ENCODE measurements at places on chromosomes 5 and 9.

- DNase-seq, result no peak
Measured at GRCh38 chr5:135011355-135012032, 22.5 kb downstream of the PITX1 start.

- DNase-seq, result no peak
Measured at GRCh38 chr9:137160716-137161557, 8.9 kb downstream of the LRRC26 start.

GRCh38 chr9:21314152-21314551 is 9.0 kb upstream of the IFNA5 start:
- no peak for DNase-seq

- DNase-seq, result no peak
Measured at GRCh38 chr9:137128862-137129455, 10.0 kb upstream of the GRIN1 start.

- no peak for DNase-seq
Measured at GRCh38 chr5:39479537-39479936, 54.8 kb upstream of the DAB2 start.

DNA sequence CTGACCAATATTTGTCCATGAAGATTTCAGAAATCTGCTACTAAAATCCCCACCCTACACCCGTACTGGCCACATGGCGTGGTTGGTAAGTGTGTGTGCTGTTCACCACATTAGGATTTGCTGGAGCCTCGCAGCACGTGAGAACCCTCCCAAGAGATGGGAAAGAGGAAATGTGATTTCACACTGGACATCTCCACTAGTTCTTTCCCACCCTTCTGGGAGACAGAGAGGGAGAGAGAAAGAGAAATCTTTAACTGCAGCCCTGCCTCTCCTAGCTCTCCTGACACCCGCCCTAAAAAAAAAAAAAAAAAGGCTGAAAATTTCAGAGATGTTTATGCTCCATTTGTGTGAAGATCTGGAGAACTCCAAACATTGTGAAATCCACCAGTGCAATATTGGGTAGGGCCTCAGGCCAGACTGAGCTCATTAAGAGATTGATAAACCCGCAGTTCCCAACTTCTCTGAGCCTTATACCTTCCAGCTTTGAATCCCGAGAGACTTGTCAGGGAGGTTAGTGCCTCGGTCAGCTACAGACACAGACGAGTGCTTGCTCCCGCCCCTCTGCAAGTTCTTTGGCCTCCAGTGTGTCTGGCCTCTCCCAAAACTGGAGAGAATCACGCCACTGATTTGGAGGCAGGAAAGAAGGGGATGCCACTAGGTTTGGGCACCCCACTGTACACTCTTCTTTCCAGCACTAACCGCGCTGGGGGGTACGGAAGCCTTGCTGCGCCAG is 1.9 kb downstream of the SPRY4 start:
- DNase-seq, result no peak

GRCh38 chr5:76724871-76725270 is 8.9 kb downstream of the F2R start:
- no peak for DNase-seq
